Stimulated activated CD8-positive, alpha-beta memory T cell treated with anti-CD3 and anti-CD28 coated beads, Interleukin-4, amount 100 ng/mL, for 4 hours (primary cell): ENCODE measurements at places on chromosomes 2 and 18.

- no peak for DNase-seq
Observed at GRCh38 chr2:72008608-72009007, 139.1 kb downstream of the CYP26B1 start.

DNA sequence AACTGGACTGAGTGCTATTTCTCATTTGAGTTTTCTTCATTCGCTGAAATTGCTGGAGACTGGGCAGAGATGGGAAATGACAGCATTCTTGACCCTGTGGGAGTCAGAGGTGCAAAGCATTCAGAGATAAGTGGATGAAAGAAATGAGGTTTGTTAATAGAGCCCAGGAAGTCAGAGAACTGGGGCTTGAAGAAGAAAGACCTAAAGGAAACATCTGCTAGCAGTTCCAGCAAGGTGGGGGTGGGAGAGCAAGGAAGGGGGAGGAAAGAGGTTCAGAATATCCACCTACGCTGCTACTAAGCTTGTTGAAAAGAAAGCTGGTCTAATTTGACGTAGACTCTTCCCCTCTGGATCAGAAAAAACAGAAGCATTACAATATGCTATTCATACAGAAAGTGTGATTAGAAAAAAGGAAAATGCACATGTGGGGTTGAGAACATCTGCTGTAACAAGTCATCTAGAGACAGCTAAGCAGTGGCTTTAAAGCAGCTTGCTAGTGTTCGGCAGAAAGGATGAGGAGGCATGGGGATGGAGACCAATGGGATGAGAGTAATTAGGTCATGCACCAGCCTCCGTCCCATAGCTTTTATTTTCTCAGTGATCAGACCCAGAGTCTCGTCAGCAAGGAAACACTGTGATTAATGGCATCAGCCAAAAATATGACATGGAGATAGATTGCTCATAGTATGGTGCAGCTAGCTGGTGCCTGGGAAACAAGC lies 29.7 kb downstream of the NAB1 start:
- DNase-seq = no peak

GRCh38 chr2:68992933-68993332 lies 18.5 kb downstream of the GKN1 start:
- no peak for DNase-seq

GRCh38 chr2:47093626-47094025 lies 61.5 kb downstream of the STPG4 start:
- DNase-seq = no peak

- no peak for DNase-seq
Observed at GRCh38 chr2:130303169-130303568, 39.5 kb upstream of the IMP4 start.

- no peak for DNase-seq
Observed at GRCh38 chr18:77668219-77668618, 418.6 kb downstream of the GALR1 start.

DNA sequence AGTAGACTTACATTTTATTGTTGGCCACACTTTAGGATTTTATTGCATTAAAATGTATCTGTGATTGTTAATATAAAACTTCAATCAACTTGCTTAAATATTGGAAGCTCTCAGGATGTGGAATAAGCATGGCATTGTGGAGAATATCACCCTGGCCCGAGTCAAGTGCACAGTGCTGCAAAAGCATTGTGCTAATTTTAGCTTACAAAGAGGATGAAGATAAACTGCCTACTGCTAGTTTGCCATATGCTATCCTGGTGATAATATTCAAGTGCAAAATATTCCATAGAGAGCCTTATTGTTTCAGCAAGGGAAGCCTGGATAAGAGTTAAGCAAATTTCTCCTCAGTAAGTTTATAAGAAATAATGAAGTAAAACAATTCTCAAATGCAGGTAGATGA lies 54.5 kb downstream of the MEIS1 start:
- DNase-seq = no peak

- no peak for DNase-seq
Observed at GRCh38 chr2:160289126-160289525, 89.1 kb upstream of the ITGB6 start.

DNA sequence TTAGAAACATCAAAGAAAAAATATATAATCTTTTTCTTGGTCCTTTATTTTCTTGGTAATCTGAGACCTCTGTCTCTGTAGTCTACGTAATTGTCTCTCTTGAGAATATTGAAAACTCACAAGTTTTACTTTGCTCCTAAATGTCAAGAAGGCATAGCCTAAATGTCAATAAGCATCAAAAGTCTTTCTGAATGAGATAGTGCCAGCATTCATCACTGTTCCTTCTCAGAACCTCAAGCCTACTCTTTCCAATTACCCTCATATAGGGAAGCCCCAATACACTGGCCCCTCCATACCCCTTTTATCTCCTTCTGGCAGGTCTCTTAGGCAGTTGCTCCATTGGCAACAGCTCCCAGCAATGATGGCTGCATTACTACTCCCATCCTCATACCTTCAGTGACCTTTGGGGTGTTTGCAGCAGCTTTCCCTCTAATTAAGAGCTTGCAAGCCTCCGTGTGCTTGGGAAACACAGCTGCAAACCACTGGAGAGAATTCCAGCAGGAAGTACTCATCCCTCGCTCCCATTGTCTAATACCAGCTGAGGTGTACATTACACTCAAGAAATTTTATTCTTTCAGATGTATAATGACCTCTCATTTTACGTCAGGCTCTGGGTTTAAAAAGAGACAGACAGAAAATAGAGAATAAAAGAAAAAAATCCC lies 95.8 kb downstream of the KYNU start:
- DNase-seq = no peak

DNA sequence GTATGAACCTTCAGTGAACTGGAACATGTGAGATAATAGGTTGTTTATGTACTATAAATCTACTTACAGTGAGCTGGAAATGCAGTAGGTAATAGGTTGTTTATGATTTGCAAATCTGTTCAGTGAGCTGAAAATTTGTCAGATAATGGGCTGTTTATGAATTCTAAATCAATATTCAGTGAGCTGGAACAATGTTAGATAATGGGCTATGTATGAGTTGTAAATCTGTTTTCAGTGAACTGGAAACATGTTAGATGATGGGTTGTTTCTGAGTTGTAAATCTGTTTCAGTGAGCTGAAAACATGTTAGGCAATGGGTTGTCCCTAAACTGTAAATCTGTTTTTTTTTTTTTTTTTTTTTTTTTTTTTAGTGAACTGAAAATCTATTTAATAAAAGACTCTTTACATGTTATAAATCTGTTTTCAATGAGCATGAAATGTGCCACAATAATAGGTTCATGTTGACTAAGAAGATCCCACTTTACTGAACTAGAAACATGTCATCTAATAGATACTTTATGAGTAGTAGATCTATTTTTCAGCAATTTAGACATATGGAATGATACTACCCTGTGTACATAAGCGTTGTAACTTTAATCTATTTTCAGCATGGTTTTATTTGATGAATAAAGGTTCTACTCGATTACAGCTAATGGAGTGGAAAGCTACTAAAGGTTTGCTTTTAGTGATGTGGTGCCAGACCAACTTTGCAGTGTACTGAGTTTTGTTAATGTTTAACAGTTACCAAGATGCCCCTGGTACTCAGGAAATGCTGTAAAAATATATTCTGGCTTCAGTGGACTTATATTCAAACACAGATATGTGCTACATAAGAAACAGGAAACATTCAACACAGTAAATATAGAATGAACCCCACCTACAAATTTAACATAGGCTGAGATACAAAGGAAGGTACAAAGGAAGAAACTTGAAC lies 1471.8 kb downstream of the LRP1B start:
- no peak for DNase-seq

GRCh38 chr18:39453882-39454281 lies 1888.3 kb upstream of the CELF4 start:
- DNase-seq = no peak

GRCh38 chr2:26273501-26273900 lies 28.8 kb downstream of the HADHB start:
- DNase-seq = no peak

DNA sequence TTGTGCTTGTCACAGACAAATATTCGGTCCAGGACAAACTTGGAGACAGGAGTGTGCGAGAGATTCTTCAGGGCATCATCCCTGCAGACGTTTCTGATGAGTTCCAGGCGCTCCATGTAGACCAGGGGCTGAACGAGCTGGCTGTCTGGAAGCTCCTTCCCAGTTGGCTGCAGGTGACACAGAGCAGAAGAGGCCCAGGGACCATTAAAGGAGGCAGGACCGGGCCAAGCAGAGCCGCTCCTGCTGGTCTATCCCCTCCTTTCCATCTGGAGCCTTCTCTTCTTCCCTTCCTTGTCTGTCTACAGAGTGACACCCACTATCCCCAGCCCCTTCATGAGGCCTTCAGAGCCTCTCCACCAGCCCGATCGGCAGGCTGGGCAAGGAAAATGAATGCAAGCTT lies 19.5 kb downstream of the CHST10 start:
- DNase-seq = no peak

GRCh38 chr18:9106800-9107584 lies 4.5 kb downstream of the NDUFV2 start:
- DNase-seq = no peak

DNA sequence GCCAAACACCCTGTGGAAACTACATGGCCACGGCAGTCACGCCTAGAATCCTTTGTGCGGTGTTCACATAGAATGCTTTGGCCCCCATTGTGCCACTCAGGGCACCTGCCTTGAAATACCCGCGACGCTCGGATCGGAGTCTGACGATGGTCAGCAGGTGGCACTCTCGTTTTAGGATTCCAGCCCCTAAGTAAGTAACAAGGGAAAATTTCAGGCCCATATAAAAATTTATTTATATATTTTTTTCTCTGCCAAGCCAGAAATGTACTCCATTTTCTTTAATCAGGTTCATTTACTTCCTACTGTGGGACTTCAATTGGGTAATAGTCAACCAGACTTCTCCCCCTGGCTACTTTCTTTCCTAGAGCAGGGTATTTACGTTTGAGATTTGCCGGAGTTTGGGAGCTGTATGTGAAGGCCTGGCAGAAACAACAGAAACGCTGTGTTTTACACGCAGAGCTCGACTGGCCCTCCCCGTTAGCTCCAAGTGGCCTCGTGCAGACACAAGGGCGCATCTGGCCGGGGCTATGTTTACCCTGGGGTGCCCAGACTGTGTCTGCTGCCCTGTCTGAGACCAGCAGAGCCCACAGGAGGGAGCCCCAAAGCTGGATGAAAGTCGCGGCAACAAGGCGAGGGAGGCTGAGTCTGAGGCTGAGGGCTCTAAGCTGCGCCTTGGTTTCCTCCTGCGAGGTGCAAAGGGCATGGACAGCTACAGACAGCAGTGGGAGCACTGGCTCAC lies 41.6 kb downstream of the LRRC30 start:
- no peak for DNase-seq

DNA sequence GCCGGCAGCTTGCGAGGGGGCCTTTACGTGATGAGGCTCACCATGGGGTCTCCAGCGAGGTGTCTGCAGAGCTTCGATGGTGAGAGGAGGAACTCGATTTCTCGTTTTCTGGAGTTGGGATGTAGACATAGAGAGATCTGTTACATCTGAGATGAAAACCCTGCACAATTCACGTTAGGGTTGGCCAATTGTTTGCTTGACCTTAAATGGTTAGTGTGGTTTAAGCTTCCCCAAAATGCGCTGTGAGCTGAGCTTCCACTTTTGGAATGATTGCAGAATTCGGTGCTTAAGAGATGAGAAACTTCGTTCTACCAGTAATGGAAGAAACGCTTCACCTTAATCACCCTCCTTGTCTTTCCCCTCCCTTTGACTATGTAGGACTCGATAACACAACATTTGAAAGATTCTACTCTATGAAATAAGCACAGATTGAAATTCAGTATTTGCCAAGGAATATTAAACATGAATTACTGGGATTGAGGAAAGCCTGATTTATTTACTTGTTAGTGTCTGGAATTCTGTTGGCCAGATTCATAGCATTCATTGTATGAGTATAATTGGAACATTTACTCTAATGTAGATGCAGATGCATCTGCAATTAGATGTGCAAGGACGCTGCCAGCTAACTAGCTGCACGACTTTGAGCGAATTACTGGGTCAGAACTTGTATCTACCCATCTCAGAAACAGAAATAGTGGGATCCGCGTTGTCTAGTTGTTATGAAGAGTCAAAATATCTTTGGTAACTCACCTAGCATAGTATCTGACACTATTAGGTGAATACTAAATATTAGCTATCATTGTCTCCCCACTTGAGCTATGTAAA lies 1.6 kb upstream of the KLF7 start:
- no peak for DNase-seq

DNA sequence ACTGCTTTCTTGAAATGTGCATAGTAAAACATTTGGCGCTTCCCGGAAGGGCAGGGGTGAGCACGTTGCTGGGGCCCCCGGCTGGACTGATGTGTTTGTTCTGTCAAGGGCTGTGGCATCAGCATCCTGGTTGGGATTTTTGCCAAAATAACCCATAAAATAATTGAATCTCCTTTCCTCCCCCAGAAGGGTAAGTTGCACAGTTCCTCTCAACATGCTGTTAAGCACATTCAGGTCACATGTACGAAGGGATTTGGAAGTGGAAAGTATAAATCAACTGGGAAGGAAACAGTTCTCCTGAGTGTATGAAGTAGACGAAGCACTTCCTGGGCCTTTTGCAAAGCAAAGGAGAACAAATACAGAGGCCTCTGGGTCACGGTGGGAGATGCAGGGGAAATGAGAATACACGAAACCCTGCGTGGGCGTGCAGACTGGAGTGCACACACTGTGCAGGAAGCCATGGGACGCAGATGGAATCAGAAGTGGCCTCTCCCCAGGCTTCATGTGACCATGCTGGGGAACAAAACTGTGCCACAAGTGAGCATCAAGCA lies 183.9 kb downstream of the LPIN1 start:
- no peak for DNase-seq

- DNase-seq = no peak
Observed at GRCh38 chr18:77993188-77993981, 743.7 kb downstream of the GALR1 start.

GRCh38 chr2:175842996-175843395 lies 159.1 kb downstream of the LNPK start:
- DNase-seq = no peak

DNA sequence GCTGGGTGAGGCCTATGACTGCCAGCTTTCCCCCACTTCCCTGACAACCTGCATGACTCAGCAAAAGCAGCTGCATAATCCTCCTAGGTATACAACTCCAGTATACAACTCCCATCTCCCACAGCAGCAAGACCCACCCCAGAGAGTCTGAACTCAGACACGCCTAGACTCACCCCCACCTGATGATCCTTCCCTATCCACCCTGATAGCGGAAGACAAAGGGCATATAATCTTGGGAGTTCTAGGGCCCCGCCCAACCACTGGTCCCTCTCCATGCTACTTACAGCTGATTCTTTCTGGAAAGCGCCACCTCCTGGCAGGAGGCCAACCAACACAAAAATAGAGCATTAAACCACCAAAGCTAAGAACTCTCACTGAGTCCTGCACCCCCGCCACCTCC lies 296.5 kb downstream of the DCC start:
- DNase-seq = no peak

- no peak for DNase-seq
Observed at GRCh38 chr2:140696449-140696848, 1434.4 kb downstream of the LRP1B start.

- no peak for DNase-seq
Observed at GRCh38 chr2:38191516-38191915, 115.6 kb upstream of the CYP1B1 start.

GRCh38 chr2:48423376-48423775 lies 106.6 kb upstream of the STON1 start:
- DNase-seq = no peak
